Activated CD8-positive, alpha-beta memory T cell treated with anti-CD3 and anti-CD28 coated beads, Interleukin-2, amount 10 ng/mL, durations not matched to agents 7 days and 5 days (primary cell): ENCODE measurements at places on chromosomes 5 and 9. TPM values are rescaled to one million over a fixed set of nuclear protein-coding genes. Genes with fewer than 3 reads are reported as not detected.

QRFP gene
- total RNA-seq, result not detected

IRX1 gene
- not detected for total RNA-seq

GMCL2 gene
- total RNA-seq, result not detected

GRXCR2 gene
- total RNA-seq, result not detected

SLC45A2 gene
- total RNA-seq, result not detected

KLHL3 gene
- total RNA-seq, result 3.0 TPM

HTR1A gene
- not detected for total RNA-seq

ZNF883 gene
- not detected for total RNA-seq

AFF4 gene
- 34.7 TPM for total RNA-seq

SLC6A3 gene
- 0.07 TPM for total RNA-seq

PCDHA1 gene
- total RNA-seq, result not detected

GPR151 gene
- total RNA-seq, result not detected

ADAM19 gene
- 341 TPM for total RNA-seq

ANKRD20A1 gene
- not detected for total RNA-seq

DIRAS2 gene
- not detected for total RNA-seq

DNA sequence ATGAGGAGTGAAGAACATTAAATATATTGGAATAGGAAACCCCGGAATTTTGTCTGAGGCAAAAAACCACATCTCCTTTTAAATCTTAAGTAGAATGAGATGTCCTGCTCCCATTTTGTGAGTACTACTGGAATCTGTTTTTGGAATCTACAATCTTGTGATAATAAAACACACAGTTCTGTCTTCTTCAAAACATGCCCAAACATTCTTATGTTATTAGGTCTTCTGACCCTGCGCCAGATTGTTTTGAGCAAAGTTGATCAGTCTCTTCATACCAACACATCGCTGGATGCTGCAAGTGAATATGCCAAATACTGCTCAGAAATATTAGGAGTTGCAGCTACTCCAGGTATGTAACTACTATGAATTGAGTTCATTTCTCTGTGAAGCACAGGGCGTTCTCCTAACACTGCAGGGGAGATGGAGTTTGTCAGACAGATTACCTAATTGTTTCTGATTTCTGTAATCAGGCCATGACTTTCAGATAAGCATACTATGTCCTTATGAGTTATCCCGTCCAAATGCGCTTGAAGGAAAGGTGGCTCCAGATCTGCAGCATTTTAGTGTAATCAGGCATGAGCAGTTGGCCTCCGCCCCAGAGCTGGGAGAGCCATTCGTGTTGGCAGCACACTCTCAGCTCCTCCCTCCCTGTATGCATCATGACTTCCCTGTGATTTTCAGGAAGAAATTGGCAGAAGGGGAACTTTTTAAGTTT, 88.0 kb downstream of the NLN start:
- no peak for DNase-seq

GRCh38 chr9:107141967-107142366, 141.1 kb upstream of the RAD23B start:
- no peak for DNase-seq

DNA sequence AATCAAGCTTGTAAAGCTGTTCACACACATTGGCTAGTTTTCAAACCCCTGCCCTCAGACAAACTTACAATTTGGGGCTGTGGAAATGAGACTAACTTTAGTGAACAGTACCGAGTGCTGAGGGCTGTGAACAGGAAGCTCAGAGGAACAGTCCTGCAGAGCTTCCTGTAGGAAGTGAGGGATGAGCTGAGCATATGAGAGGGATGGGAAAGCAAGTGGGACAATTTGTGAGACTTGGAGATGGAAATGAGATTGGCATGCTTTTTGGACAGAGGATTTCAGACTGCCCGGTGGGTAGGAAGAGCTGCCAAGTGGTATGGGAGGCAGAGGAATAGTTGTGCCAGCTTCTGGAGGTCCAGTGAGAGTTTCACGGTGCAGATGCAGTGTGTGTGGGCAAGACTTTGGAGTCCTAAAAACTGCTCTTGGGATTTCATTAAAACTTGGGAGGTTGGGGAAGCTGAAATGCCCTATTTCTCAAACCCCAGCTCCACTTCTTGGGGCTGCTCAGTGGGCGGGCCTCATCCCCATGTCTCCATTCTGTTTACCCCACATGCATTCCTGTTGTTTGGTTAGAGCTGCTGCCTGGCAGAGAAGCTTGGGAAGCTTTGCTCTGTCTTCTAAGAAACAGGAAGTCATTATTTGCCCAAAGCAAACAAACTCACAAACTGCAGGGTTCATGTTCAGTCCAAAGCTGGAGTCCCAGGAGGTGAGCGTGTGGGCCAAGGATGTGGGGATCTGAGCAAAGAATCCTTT, 267.5 kb downstream of the ZSWIM6 start:
- no peak for DNase-seq

DNA sequence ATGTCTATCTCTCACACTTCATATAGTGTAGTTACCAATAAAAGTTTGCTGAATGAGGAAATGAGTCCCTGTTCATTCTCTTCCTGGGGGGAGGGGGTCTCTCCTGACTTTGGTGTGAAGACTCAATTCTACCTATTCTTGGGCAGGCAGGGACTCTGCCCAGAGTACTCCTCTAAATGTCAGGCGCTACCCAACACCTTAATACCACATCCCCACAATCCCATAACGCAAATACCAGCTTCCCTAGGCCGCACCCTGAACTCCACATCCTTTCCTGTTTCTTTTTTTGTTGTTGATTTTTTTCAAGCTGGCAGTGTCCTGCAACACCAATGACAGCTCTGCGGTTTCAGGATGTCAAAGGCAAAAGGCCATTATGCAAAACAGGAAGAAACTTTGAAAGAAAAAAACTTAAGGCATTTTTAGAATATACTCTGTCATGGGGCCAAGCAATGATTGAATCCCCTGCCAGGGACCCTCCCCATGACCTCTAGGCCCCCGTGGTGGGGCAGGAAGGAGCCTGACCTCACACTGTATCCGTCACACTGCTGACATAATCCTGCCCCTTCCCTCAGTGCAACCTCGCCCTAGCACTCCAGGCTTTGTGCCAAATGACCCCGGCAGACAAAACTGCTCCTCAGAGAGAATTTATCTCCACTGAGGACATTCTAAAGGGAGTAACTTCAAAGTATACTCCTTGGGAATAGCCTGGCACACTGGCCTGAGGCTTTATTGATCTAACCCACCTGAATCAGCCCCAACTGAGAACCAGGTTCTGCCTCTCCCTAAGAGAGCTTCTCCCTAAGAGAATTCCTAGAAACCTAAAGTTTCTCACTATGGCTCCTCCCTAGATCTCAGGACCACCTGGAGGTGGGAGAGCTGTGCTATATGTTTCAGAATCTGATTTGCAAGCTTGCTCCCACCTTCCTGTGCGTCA, 8.0 kb downstream of the B4GALT1 start:
- DNase-seq, result peak; percentile 73

- peak; percentile 66 for DNase-seq
These were observed 7.4 kb downstream of the SLC12A7 start for GRCh38 chr5:1104327-1105006.

- no peak for DNase-seq
These were observed 13.9 kb downstream of the TGFBI start for GRCh38 chr5:136042665-136043121.

GRCh38 chr9:123614306-123615263, 258.6 kb downstream of the CRB2 start:
- DNase-seq, result peak; percentile 8

DNA sequence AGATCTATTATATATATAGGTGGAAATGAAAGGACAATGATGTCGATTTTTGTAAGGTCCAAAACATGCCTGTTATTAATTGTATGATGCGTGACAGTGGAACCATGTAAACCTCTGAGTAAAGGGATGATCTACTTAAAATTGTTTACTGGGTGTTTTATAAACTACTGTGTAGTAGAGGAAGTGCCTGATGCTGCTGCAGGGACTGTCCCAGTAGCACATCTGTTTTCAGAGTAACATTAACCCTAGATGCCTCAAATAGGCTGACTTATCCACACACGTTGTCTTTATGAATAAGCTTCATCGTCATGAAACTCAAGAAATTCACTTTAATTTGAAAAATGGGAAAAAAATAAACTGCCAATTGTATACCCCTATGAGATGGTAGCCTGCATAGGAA, 1.7 kb downstream of the CAMK4 start:
- DNase-seq, result no peak

- no peak for DNase-seq
These were observed 49.0 kb downstream of the PPARGC1B start for GRCh38 chr5:149779124-149779465.

DNA sequence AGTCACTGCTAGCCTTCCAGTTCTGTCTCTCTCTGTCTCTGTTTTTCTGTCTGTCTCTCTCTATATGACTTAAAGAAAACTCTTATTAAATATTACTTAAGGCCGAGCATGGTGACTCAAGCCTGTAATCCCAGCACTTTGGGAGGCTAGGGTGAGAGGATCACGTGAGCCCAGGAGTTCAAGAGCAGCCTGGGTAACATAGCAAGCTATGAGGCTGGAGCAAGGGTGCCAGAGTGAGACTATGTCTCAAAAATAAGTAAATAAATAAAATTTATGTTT, 1.7 kb upstream of the GBGT1 start:
- DNase-seq, result no peak

- DNase-seq, result no peak
These were observed 65.5 kb upstream of the SPTLC1 start for GRCh38 chr9:92180669-92181181.

DNA sequence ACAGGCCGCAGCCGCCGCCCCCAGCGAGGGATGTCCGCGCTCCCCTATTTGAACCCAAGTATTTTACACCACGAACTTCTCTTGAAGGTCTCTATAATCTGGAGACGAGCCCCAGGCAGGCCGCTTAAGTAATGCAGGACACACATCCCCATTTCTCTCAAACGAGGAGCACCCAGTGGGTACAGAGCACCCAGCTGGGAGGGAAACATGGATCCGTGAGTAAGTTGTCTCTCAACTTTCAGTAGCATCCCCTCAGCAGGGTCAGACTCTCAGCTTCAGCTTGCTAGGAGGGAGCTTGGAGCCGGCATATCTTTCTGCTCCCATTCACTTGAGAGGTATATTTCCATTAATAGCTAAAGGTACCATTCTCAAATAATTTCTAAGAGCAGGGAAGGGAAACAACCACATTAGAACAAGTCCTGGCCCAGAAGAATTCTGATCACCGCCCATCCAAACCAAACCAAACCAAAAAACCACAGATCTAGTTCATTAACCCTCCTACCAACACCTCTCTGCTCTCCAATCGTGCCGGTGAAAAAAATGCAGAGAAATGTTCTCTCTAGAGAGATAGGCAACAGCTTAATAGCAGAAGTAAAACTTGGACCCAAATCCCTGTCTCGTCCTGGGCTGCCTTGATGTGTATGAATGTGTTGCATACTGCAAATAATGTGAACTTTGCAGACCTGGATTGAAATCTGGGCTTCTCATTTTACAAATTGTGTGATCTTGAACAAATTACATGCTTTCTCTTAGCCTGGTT, 910 bp downstream of the TDRD7 start:
- no peak for DNase-seq

DNA sequence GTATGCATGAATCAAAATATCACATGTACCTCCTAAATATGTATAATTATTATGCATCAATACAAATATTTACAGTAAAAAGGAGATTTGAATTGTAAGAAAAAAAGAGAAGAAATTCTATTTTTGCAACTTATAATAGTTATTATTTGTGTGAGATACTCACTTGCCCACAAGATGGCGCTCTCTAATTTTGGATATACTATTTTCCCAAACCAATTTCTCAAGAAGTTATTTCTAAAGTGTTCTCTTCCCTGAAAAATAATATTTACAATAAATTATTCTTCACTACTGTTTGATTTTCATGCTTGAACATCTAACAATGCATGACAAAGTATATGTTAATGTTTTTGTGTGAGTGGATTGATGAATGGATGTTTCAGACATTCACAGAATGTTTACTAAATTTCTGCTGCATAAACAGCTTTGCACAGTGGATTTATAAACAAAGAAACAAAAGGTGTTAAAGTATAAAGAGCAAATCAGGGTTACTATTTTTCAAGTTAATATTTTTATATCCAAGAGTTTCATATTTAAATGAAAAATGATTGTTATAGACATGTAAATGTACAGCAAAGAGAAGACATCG, 503.4 kb downstream of the PDE4D start:
- DNase-seq, result no peak

GRCh38 chr5:100787648-100788047, 115.4 kb downstream of the ST8SIA4 start:
- DNase-seq, result no peak

DNA sequence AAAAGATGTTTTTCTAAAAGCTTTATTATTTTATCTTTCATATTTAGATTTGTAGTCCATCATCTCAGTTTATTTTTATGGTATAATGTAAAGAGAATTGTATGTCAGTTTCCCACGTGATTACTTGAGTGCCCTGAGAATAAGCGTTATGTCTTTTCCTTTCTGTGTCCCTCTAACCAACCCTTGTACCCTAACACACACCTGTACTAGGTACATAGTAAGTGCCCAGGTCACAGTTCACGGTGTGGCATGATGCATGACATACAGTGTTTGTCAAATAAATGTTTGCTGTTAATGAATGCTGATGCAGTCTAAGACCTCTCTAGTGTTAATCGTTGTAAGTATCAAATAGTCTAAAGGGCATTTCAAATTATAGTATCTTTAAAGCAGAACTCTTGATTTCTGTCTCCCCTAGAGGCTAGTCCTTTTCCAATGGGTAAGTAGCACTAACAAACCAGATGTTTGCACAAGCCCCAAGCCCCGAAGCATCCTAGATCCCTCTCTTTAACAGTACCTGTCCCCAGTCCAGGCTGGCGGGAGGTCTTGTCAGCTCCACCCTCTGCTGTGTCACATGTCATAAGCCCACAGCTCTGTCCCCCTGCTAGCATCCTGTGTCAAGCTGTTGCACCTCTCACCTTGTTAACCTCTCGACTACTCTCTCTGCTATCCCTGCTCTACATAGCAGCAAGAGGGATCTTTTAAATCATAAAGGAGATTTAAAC, 23.7 kb downstream of the NUP214 start:
- no peak for DNase-seq

- no peak for DNase-seq
These were observed 43.6 kb upstream of the PCSK1 start for GRCh38 chr5:96476654-96477053.

DNA sequence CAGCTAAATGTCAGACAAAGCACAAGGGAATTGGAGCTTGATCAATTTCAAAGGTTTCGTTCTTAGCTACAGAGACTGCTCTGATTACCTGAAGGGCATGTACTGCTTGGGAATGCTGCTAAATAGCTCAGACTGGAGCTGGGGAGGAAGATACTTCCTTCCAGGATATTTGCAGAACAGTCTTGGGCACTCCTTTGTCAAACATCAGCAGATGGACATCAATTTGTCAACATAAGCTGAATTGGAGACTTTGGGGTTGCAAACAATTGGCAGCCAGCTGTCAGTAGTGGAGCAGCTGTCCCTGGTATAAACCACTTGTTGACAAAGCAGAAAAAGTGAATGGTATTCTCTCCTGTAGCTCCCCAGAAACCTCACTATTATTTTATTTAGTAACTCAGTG, 182.0 kb downstream of the CCDC192 start:
- no peak for DNase-seq

DNA sequence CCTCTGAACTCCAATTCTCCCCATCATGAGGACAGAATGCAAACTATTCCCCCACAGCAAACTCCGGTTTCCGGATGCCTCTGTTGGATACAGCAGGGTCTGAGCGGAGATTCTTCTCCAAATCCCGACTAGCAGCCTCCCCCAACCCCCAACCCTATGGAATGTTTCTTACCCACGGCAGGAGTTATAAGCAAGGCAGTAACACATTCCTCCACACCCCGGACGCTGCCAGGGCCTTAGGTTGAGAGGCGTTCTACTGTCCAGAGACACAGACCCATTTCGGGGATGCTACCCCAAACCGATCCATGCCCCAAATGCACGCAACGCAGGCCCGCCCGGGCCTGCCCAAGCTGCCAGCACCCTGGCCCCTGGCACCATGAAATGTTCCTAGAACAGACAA, 85.6 kb upstream of the LMX1B start:
- DNase-seq, result no peak
